ENCODE measurements at places on chromosomes 1 and 21.

- no peak for DNase-seq
Measured at GRCh38 chr1:242787968-242788367, 263.5 kb upstream of the PLD5 start.

DNA sequence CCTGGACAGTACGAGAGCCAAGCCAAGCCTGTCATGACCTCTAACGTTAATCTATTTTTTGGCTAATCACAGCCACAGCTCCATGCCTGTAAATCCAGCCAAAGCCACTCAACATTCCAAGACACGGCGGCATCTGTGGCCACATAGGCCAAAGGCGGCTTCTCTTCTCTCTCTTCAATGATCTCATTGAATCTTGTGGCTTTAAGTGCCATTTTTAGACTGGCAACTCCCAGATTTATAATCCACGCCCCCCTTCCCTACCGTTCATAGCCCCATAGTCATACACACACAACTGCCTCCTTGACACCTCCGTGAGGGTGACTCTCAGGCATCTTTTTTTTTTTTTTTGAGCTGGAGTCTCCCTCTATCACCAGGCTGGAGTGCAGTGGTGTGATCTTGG, 5.7 kb upstream of the SELENON start:
- no peak for DNase-seq

- no peak for DNase-seq
Measured at GRCh38 chr1:116878804-116879477, 30.8 kb upstream of the PTGFRN start.

DNA sequence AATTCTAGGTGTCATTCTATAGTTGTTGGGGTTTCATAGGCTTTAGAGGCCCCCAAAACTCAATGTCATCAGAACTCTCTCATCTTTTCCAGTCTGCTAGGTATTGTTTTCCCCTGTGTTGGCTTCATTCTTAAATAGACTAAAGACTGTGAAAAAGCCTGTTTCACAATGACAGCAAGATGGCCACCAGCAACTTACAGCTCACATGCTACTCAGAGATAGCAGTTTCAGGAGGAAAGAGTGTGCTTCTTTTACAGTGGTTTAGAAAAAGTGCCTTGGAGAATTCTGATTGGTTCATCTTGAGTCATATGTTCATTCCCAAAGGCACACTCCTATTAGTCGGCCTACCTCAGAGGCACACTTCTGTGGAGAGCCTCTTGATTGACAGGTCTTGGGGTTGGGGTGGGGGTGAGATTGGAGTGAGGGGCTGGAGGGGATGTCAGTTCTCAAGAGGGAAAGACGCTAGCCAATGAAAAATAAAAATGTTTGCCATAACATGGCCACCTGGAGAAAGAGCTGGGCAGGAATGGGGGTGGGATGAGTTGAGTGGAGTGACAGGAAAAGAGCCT, 8.5 kb downstream of the IL23R start:
- no peak for DNase-seq

GRCh38 chr1:86616871-86617270, 70.0 kb downstream of the CLCA4 start:
- DNase-seq = no peak

GRCh38 chr1:225480825-225481434, 53.1 kb upstream of the LBR start:
- no peak for DNase-seq

- DNase-seq = peak; percentile 51
Measured at GRCh38 chr1:226548256-226549093, at the start of gene STUM. Gene STUM, plus strand, starts transcription at chr1:226548764. Its CDS starts 141 bp downstream, at chr1:226548905.

- no peak for DNase-seq
Measured at GRCh38 chr1:17629460-17629859, 90.0 kb downstream of the ARHGEF10L start.

DNA sequence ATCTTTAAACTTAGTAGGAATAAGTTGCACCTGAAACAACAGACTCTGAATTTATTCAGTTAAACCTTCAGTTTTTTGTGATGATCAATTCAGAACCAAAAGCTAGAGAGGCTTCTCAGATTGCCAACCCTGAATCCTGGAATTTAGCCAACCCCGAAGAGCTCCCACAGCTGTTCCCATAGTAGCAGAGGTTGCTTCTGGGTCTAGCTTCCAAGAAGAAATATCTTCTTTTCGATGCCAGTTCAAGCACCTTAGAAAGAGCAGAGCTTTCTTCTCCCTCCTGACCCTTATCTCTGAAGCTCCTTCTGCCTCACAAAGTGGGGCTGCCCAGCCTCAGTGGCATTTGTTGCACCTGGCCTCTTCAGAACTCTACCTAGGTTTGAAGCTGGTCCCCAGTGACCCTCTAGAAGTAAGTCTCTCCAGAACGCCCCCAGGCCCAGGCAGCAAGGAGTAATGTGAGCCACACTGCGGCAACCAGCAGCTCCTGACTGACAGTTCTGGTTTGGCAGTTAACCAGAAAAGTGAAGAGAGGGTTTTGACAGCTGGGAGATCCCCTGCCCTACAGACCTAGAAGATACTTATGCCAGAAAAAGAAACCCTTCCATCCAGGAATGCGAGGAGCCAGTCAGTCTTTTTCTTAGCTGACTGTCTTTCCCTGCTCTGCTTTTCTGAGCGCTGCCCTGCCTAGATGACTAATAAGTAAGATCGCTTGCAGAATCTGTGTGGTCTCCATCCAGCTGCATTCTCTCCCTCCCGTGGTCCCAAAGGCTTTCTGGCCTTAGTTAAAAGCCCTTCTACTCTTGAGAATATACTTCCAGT, 165.9 kb downstream of the ADGRL4 start:
- no peak for DNase-seq

- no peak for DNase-seq
Measured at GRCh38 chr1:190193508-190194115, 284.1 kb downstream of the BRINP3 start.

DNA sequence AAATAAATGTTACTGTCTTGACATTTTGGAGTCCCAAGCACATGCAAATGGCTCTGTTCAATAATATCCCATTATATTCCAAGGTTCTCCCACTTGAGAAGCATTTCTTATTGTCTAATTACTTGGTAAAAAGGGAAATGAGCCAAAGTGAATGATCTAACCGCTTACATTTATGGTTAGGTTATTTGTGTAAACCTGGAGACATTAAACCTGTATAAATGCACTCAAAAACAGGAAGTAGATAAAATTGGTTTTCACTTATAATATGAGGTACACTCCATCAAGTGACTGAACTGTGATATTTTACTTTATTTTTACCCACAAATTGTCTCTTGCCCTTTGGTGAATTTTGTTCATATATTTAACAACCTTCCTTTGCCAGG, 26.8 kb downstream of the KIF1B start:
- DNase-seq = no peak

GRCh38 chr1:28157894-28158293, 18.6 kb downstream of the PTAFR start:
- no peak for DNase-seq

- no peak for DNase-seq
Measured at GRCh38 chr1:6923012-6923411, 137.8 kb downstream of the CAMTA1 start.

All from activated T-cell treated with anti-CD3 and anti-CD28 coated beads, Interleukin-2, amount 50 U/mL, for 24 hours (primary cell).